ENCODE measurements at places on chromosomes 12 and 14.

DNA sequence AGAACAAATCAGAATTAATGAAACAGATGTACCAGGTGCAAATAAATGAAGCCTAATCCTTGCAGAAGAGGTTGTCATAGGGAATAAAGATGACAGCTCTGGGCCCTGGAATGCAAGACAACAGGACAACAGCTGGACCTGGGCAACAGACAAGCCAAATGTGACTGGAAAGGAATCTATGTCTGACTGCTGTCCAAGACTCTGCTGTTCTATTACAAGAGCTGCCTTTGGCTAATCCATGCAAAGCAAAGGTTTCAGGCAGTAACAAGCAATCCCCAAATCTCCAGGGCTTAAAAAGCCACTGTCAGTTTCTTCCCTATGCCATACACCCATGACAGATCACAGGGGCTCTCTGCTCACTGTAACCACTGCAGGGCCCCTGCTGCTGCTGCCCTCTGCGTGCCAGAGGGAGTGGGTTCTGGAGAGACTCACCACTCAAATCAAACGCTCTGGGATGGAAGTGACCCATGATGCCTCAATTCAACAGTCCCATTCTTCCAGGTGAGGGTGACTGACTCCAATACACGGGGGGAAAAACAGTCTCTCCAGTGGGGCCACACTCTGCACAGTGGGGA lies 218.9 kb upstream of the SFSWAP start:
- DNase-seq: no peak

DNA sequence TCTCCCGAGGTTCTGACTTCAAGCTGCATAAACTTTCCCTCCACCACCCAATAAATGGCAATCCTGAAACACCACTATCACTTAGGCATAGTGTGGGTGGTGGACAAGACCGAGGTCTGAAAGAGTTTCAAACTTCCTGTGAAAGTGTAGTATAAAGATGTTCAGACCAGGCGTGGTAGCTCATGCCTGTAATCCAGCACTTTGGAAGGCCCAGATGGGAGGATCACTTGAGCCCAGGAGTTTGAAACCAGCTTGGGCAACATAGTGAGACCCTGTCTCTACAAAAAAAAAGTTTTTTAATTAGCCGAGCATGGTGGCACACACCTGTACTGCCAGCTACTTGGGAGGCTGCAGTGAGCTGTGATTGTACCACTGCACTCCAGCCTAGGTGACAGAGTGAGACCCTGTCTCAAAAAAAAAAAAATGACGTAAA lies 61.9 kb downstream of the CCDC92 start:
- peak; percentile 21 for DNase-seq

GRCh38 chr12:130783110-130783715 lies 55.8 kb downstream of the STX2 start:
- no peak for DNase-seq

DNA sequence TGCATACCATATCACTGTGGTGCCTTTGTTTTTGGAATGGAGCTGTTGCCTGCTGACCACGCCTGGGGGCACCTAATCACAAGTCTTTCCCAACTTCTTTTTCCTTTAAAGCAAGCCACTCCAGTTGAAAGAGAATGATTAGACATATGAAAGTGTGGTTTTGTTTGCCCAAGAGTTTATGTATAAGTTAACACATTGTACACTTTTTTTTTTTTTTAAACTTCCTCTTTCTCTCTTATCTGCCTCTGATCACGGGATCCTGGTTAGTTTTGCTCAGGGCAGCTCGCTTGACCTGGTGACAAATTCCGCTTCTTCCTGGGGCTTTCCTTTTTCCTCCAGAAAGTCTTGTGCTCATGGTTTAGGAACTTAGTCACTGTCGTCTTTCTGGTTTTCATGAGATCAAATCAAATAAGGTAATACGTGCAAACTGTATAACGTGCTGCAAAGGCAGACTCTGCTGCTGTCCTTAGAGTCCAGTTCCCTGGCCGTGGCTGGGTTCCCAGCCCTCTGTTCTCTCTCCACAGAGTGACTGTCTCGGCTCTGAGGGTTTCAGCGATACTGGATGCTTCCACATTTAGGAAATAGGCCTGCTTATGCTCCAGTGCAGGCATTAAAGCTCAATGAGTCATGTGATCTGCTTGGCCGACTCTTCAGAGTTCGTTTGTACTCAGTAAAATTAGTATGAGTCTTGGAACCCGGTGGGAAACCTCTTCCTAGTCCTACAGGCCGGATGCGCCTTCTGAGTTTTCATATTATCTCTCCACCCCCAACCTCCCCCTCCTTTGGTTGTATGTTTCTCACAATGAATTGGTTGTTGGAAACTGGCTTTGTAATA lies 15.2 kb downstream of the RASSF3 start:
- DNase-seq: no peak

DNA sequence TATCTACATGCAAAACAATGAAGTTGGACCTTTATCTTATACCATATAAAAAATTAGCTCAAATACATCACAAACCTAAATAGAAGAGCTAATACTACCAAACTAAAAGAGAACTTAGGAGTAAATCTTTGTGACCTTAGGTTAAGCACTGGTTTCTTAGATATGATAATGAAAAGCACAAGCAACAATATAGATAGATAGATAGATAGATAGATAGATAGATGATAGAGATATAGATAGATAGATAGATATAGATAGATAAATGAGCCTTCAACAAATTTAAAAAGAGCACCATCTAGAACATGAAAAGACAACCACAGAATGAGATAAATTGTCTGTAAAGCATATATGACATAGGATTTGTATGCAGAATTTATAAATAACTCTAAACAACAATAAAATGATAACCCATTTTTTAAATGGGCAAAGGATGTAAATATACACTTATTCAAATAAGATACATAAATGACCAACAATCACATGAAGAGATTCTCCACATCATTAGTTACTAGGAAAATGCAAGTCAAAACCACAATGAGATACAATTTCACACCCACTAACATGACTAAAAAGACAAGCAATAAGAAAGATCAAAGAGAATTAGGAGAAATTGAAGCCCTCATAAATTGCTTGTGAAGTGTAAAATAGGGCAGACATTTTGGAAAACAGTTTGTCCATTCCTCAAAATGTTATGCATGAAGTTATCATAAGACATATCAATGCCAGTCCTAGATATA lies 293.7 kb downstream of the BTG1 start:
- DNase-seq: no peak

- no peak for DNase-seq
Observed at GRCh38 chr14:34036319-34036766, 85.5 kb upstream of the EGLN3 start.

DNA sequence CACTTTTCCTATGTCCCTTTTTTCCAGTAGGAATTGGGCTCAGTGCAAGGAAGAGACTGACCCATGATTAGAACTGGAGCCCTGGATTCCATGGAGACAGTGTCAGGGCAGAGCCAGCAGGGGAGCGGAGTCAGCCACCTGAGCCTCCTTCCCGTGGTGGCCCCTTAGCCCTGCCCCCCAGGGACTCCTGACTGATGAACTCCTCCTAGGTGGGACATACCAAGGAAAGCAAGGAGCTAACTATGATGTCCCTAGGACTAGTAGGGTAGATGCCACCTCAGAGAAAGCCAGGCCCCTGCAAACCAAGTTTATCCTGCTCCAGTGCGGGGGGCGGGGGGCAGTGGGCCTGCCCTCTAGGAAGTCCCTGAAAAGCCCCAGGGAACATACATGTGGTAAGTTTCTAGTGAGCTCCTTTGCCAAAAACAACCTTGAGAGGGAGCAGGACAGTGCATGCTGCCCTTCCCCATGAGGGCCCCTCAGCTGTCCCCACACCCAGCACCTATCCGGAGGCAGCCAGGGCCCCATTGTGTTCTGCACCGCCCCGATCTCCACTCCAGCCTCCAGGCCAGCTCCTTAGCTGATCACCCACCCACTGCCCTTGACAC lies 6.2 kb upstream of the COL2A1 start:
- DNase-seq: no peak
